ENCODE measurements at places on chromosomes 2 and 18.

GRCh38 chr2:241187101-241187917 lies 1.2 kb upstream of the ANO7 start:
- no peak for DNase-seq

- no peak for DNase-seq
These were observed 166.4 kb upstream of the MGAT5 start for GRCh38 chr2:134087371-134087921.

DNA sequence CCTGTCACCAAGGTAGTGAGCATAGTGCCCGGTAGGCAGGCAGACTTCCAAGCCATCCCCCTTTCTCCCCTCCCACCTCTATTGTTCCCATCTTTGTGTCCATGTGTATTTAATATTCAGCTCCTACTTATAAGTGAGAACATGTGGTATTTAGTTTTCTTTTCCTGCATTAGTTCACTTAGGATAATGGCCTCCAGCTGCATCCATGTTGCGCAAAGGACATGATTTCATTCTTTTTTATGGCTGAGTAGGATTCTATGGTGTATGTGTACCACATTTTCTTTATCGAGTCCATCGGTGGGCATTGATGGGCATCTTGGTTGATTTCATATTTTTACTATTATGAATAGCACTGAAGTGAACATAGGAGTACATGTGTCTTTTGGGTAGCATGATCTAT lies 35.3 kb downstream of the MMADHC start:
- DNase-seq, result no peak

- no peak for DNase-seq
These were observed 126.3 kb upstream of the NRXN1 start for GRCh38 chr2:51158251-51158650.
